ENCODE measurements at places on chromosomes 5 and 9.

DNA sequence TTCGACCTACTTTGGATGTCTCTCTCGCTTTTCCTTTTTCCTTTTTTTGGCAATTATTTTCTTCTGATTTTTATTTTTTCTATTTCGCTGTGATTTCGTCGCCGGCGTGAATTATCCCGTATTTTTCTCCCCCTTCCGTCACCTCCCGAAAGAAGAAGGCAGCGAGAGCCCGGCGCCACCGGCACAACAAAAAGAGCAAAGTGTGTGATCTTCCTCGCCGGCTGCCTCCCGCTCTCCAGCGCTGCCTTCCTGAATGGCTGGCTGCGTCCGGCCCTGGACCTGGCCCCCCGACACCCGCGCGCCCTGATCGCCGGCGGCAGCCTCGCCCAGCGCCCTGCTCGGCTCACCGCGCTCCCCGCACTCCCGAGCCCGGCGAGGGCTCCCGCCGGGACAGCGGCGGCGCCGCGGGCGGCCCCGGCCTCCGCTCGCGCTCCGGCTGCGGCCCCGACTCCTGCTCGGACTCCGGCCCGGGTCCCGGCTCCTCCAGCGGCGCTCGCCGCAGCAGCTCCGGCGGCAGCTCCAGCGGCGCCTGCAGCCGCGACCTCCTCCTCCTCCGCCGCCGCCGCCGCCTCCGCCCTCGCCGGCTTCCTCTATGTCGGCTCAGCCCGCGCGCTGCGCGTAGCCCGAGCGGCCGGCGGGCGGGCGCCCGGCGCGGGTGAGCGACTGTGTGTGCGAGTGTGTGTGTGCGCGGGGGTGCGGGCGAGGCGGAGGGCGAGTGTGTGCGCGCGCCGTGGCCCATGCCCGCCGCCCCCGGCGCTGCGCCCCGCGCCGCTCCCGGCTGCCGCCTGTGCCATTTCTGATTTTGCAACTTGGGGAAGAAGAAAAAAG lies 960 bp downstream of the NR2F1 start:
- DNase-seq: no peak

DNA sequence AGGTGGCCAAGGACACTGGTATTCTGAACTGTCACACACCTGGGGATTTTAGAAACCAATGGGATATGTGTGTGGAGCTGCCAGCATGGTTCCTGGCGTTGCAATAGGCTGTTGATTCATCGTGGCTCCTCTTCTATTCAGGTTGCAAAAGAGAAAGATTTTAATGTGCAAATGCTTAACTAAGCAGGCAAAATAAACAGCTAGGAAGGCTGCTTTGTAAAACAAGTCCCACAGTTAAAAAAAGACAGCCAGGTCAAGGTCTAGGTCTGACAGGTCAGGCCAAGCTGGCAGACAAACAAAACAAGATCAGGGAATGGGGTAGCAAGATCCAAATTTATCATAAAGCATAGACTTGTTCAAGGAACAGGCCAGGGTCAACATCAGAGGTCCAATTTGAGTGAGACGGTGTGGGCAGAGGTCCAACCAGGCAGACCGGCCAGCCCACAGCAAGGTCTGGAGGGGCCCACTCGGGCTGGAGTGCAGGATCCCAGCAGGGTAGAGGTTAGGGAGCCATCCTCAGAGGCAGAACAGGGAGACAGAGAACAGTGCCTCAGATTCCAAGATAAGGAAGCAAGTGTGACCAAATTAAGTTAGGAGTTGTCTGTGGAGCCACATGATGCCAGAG lies 45.6 kb downstream of the SUB1 start:
- DNase-seq: no peak

DNA sequence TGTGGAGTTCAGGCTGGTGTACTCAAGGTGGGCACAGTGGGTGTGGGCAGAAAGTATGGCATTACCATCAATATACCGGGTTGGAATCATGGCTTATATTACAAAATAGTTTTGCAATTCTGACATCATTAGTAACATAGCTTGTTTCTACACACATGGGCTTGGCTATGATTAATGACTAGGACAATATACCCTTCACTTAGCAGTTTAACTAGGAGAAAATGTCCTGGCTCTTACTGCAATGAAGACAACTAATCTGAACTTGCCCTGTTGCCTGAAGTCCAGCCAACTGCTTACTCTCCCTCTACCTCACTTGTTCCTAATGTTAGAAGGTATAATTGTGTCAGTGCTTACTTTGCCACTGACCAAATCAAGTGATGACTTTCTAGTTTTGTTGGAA lies 612.5 kb downstream of the EFNA5 start:
- peak; percentile 3 for DNase-seq

- peak; percentile 80 for DNase-seq
Measured at GRCh38 chr5:129904102-129904666, at the start of gene CHSY3. TSS of gene CHSY3 (plus strand) at chr5:129904465.

GRCh38 chr5:173720953-173721600 lies 104.6 kb upstream of the BOD1 start:
- DNase-seq: no peak
